ENCODE measurements at places on chromosomes 2 and 18.

- peak; percentile 55 for DNase-seq
Measured at GRCh38 chr2:32009516-32010256, 1.1 kb downstream of the MEMO1 start.

DNA sequence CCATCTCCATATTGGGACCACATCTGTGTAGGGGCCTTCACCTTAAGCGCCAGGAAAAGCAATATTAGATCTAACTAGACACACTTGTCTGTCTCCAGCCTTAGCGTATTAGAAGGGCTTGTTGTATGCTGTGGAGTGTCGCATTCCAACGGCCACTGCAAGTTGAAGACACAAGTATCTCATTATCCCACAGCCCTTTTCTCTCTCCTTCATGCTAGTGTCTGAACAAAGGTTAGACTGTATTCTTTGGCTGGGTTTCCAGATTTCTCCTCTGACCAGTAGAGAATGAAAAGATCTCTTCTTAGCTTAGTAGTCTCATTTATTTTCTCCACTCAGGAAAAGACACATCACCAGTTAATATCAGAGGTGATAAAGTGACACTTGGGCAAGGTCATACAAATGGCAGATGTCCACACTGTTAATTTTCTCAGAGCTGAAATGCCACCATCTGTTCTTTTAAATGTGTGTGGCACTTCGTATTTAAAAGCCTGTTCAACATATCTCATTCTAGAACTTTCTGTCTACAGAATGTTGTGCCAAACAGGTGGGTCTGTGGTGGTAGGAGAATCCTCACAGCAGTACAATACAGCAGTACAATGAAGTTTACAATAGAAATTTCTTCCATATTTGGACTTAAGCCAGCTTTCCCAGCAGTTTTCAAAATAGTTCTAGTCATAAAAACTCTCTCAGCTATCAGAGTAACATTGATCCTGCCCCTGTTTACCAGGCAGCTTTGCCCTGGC, 94.0 kb upstream of the ITGA6 start:
- no peak for DNase-seq

GRCh38 chr2:16952368-16952767, 286.7 kb upstream of the CYRIA start:
- DNase-seq, result no peak

- DNase-seq, result no peak
Measured at GRCh38 chr2:232388324-232388891, 9.9 kb downstream of the ALPP start.

GRCh38 chr2:20314562-20315501, 35.8 kb downstream of the PUM2 start:
- DNase-seq, result no peak

DNA sequence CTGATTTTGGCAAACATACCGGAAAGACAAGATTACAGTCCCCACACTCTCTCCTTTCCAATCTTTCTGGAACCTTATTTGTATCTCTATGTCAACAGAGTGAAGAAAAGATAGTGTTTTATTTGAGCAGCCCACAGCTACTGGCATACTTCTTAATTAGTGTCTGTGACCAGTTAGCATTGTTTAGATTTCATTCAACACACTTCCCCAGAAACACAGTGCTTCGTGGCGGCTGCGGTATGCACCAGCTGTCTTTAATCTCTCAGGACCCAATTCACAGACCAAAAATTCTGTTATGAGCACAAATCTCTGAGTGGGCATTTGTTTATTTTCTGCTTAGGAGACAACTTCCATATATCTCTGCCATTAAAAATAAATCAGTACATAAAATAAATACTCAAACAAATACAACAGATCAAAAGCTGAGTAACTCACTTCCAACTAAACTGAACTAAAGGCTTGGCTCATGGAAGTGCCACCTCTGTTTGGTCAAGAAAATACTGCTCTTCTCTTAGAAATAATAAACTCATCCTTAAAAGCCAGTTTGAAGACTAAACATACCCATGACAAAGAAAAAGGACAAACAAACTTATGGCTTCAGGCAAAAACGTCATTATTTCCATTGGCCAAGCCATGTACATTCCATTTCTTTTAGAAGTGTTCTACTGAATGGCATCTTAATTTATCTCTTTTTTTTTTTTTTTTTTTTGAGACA, 392.4 kb downstream of the TXNL1 start:
- DNase-seq, result no peak

- DNase-seq, result no peak
Measured at GRCh38 chr18:44123743-44124142, 556.9 kb upstream of the SETBP1 start.

GRCh38 chr2:45714679-45715078, 63.2 kb downstream of the PRKCE start:
- no peak for DNase-seq

- no peak for DNase-seq
Measured at GRCh38 chr2:160325418-160325817, 125.3 kb upstream of the ITGB6 start.

- no peak for DNase-seq
Measured at GRCh38 chr2:189409131-189409530, 32.1 kb upstream of the WDR75 start.

DNA sequence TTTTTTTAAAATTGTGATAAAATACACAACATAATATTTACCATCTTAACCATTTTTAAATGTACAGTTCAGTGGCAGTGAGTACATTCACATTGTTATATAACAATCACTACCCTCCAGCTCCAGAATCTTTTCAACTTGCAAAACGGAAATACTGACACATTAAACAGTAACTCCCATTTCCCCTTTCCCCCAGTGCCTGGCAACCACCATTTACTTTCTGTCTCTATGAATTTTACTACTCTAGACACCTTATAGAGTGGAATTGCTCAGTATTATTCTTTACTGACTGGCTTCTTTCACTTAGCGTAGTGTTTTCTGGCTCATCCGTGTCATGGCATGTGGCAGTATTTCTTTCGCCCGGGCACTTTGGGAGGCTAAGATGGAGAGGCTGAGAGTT, 32.6 kb downstream of the FASTKD2 start:
- no peak for DNase-seq

DNA sequence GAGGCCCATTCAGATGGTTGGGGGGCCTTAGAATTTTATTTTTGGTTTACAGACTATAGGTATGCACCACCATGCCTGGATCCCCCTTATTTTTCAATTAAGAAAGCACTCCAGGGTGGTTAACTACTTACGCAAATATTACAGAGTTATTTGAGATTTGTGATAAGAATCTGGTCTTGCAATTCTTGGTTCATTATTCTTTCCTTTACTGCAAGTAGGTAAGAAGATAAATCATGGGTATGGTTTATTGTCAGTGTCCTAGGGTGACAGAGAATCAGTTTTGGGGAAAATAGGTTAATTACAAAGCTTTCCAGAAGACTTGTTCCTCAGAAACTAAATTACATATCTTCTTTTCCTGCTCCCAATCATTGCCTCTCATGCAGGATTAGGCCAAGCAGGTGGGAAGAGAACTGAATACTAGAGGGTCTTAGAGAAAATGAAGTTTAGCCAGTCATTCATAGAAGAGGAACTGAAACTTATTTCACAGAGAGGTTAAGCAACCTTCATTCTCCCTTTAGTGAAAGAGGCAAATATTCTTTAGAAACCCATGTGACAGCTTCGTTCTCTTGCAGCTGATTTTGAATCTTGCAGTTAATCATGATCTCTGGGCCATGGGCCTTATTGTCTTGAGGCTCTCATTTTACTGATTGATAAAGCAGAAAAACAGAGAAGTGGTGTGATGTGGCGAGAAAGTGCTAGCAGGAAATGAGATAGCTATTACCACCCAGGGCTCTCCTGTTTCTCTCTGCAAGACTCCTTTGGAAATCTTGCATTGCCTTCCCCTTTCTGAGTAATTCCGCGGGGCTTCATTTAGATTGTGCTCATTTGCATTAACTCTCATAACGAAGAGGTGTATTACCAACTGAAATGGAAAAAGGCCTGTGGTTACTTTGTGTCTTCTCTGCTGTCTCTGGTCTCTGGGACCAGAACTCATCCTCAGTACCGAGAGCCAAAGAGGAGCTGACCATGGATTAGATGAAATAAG, 44.8 kb upstream of the ARHGAP25 start:
- no peak for DNase-seq

GRCh38 chr2:287471-287885, 413 bp downstream of the ALKAL2 start:
- DNase-seq, result peak; percentile 50

DNA sequence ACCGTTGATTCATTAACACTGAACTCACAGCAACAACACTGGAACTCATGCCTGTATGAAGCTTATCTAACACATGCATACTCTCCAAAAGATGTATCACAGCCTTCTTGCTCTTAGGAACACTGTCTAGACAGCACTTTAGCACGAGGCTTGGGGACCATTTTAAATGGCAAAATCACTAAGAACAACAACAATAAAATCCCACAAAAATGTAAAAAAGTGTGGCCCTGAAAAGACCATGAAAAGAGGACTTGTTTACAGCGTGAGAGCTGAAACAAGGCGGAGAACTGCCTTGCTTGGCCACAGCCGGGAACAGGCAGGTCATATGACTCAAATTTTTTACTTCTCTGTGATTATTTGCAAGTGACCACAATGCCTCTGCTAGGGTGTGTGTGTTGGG, 48.1 kb downstream of the CHN1 start:
- no peak for DNase-seq

DNA sequence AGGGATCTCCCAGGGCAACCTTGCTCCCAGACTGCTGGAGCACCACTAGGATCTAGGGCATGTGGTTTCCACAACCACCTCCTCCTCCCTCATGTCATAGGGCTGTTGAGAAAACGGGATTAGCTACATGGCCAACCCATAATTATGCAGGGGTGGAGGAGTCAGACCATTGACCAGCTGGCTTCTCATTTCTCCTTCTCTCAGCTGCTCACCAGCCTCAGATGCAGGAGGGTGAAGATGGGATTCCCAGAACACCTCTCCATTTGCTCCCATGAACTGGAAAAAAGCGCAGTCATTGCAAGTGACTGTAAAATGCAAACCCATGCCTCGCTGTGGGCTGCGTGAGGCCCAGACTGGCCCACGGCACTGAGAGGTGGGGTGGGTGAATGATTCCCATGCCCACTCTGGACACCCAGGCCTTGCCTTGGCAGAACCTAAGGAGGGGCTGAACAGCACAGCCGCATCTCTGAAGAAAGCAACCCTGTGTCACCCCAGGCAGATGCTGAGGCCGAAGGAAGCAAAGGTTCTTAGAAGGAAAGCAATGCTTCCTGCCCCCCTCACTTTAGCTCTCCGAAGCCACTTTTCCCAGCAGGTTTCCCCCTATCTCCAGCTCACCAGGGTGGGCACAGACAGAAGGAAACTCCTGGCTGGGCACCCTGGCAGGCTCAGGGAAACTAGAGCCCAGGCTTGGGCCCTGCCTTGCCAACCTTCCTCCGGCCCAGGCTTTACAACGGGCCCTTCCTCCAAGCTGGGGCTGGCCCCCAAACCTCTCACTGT, 69.6 kb upstream of the RTN4 start:
- no peak for DNase-seq

- DNase-seq, result no peak
Measured at GRCh38 chr2:145287736-145288135, 767.8 kb upstream of the ZEB2 start.

DNA sequence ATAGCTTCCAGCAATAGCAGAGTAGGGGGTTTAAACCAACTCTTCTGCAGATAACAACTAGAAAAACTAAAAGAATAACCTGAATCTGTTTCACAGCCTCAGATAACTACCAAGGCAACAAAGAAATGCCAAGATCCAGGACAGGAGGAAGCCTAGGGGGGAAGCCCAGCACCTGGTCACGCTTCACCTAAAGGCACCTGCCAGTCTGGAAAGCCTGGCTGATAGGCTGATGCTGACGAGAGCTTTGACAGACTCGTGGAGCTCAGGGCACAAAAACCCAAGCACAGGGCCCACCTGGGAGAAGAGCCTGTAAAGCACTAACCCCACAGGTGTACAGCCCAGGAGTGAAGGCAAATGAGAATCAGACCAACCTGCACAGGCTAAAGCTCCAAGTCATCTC, 22.6 kb downstream of the EIPR1 start:
- DNase-seq, result no peak

DNA sequence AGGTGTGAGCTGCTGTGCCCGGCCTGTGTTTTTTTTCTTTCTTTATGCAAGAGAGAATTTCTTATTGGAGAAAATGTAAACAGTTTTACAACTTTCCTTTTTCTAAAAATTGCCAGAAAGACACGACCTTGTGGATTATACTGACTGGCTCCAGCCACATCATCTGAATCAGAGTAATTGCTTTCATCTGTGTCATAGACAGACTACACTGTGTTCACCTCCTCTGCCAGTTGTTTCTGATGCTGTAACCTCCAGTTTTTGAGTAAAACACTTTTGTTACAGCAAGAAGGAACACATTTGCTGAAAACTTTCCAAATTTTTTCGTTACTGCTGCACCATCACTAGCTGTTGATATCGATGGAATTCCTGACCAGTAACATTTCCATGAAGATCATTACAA, 43.9 kb upstream of the PLEKHM3 start:
- no peak for DNase-seq

DNA sequence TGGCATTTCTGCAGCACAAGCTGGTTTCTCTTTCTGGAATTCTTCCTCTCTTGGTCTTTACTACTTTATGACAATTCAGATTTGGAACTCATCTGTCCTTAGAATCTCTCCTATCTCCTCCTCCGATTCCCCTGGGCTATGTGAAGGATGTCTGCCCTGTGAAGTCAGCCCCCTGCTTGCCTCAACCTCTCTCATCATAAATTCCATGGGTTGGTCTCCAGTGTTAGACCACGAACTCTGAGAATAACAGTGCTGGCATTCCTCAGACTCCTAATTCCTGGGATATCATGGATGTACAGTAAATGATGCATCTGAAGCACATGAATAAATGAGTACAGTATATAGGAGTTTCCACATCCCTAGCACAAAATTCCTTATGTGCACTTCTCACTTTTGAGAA, 21.0 kb upstream of the CYRIA start:
- DNase-seq, result no peak

- no peak for DNase-seq
Measured at GRCh38 chr2:166343467-166343866, 32.3 kb downstream of the SCN9A start.

DNA sequence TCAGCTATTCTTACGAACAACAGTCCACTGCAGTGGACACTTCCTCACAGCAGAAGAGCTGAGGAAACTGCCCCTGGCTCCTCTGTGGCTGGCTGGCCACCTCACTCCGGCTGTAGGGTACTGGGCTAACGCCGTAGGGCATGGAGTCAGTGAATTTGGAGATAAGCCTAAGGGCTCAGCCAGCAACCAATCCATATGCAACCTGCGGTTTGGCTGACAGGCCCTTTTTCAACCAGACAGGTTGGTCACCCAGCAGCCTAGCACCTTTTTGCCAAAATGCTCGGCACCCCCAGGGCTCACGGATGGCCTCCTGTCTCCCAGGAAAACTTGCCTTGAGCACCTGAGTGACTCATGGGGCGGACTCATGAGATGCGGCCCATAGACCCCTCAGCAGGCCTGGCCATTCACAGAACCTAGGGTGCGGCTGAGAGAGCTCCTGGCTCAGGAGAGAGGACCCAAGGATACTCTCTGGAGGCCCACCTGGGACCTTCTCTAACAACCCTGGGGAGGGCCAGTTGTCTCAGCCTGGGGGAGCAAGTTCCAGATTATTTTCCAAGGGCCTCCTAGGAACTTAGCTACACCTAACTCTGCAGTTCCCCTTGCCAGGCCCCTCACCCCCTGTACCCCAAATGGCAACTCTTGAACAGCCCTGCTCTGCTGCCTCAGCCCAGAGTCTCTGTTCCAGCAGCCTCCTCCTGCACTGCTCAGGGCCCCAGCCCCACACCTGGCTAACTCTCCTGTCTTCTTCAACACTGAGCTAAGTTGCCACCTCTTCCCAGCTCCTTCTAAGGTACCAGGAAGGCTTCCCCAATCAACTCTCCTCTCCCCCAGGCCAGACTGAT, 252.1 kb downstream of the CYP26B1 start:
- no peak for DNase-seq

All from left ventricle myocardium superior (tissue), 1 donor.